ENCODE measurements at places on chromosomes 7 and 10.

DNA sequence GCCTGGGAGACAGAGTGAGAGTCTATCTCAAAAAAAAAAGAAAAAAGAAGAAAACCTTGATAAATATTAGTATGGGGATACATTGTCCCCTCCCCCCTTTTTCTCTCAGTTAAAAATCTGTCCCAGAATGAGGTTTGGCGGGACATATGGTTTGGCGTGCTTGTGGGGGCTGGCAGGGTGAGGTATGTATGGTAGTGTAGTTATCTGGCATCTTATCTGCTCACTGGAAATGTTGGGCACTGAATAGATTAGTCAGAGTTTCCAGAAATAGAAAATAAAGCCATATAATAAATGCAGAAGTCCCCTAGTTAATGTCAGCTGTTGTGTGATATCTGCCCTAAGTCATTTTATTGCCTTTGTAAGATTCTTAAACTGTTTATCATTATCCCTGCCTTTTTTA is 397.5 kb upstream of the GALNT17 start:
- no peak for DNase-seq

DNA sequence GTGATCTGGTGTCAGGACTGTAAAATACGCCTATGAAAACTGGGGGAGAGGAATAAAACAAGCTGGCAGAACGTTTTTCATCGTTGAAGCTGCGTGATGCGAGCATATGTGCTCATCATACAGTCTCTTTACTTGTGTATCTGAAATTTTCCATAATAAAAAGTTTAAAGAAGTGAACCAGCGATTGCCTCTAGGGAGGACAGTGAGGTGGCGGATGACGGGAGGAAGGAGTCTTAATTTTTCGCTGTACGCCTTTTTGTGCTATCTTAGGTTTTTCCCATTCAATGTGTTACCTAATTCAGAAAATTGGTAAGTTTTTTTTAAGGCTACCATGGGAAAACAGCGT is 891 bp upstream of the WAPL start:
- no peak for DNase-seq

DNA sequence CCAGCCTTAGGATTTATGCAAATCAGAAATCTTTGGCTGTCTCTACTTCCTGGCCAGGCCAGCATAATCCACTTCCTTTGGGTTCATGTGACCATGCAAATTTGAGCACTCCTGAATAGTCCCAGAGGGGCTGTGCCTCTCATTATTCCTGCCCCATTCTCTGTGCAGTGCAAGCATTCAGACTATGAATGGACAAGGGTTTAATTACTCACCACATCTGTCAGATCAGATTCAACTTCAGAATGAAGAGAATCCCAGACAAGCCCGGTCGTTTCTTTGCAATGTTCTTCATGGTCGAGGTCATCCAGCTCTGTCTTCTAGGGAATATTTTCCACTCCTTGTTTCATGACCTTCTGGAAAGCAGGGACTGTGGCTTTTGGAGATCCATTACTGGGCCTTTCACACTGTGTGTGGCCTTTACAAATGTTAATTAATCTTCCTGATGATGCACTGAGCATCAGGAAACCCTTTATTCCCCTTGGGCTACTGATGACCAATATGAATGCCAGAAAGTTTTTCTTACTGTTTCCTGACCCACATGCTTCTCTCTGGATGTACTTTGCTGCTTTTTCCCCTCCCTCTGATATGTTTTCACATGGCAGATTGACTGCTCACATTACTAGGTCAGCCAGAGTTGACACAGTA is 217.6 kb upstream of the TCF7L2 start:
- DNase-seq = no peak

GRCh38 chr7:70657571-70657970 is 474.4 kb upstream of the GALNT17 start:
- no peak for DNase-seq
